ENCODE measurements at places on chromosomes 2 and 18. TPM values are rescaled to one million over a fixed set of nuclear protein-coding genes. Genes with fewer than 3 reads are reported as not detected.

TUBA3E gene
- not detected for polyA plus RNA-seq

XDH gene
- 9.0 TPM for polyA plus RNA-seq

NPPC gene
- polyA plus RNA-seq = 2.8 TPM

BOLL gene
- not detected for polyA plus RNA-seq

ZNF396 gene
- 2.5 TPM for polyA plus RNA-seq

DNA sequence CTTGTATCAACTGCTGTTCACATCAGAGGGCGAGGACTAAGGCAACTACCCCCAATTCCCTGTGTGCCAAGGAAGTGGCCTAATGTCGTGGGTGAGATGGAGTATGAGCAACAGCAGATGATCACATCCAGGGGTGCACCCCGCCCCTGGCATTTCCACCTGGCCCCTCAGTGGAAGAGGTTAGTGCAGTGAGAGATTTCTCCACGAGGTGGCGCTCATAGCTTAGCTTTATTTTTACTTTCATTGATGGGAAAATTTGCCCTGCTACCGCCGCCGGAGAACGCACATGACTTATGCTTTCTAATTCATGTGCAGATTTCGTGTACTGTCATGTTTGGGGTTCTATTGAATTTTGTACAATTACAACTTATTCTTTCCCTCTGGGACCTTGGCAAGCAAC, 470.6 kb upstream of the MEX3C start:
- no peaks in the 10 kb centered on the region for H3K36me3 ChIP-seq
- no peak overlapping the region for H3K27ac ChIP-seq
- no peaks in the 10 kb centered on the region for H3K4me1 ChIP-seq
- DNase-seq = no peak
- H3K27me3 ChIP-seq = no peaks in the 10 kb centered on the region

HTR2B gene
- not detected for polyA plus RNA-seq

REG3G gene
- not detected for polyA plus RNA-seq

GRCh38 chr2:8669157-8669817, 12.6 kb upstream of the ID2 start:
- H3K36me3 ChIP-seq = no peaks in the 10 kb centered on the region
- no peak overlapping the region for H3K27ac ChIP-seq
- H3K4me1 ChIP-seq = no peaks in the 10 kb centered on the region
- H3K27me3 ChIP-seq = no peaks in the 10 kb centered on the region
- DNase-seq = no peak

- H3K27ac ChIP-seq = no peak overlapping the region
- H3K36me3 ChIP-seq = no peaks in the 10 kb centered on the region
- no peak for DNase-seq
- no peaks in the 10 kb centered on the region for H3K27me3 ChIP-seq
These were observed 32.3 kb upstream of the VWC2L start for GRCh38 chr2:214378455-214379103.

DNA sequence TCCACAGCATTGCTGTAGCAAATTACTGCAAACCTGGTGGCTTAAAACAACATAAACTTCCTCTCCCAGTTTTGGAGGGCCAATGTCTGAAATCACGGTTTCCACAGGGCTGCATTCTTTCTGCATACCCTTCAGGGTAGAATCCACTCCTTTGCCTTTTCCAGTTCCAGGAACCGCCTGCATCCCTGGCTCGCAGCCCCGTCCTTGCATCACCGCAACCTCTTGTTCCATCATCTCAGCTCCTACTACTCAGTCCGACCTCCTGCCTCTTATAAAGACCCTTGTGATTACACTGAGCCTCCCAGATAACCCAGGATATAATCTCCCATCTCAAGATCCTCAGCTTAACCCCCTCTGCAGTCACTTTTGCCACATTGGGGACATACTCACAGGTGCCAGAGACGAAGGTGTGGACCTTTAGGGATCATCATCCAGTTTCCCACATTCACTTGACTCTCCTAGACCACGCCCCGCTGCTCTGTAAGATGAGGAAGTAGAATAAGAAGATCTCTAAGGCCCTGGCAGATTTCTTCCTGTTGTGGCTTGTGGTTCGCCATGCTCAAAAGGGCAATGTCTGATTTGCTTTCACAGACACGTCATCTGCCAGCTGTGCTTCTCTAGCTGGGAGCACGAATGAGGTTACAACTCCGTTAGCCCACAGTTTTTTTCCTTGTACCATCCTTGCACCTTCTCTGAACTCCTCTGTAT, 103.6 kb upstream of the AGAP1 start:
- H3K27ac ChIP-seq = no peak overlapping the region
- H3K4me3 ChIP-seq = no peak overlapping the region
- DNase-seq = no peak
- H3K4me1 ChIP-seq = no peaks in the 10 kb centered on the region
- no peaks in the 10 kb centered on the region for H3K36me3 ChIP-seq
- H3K27me3 ChIP-seq = peaks cover 6% of the 10 kb centered on the region

MOCOS gene
- polyA plus RNA-seq = 2.5 TPM

Data from sigmoid colon (tissue), 7 donors.